Large intestine (tissue), 12 donors: ENCODE measurements at places on chromosomes 12 and 14. TPM values are rescaled to one million over a fixed set of nuclear protein-coding genes. Genes with fewer than 3 reads are reported as not detected.

The METAP2 gene
- 88.1 TPM for polyA plus RNA-seq

The VDR gene
- 11.3 TPM for polyA plus RNA-seq

GRCh38 chr14:93059917-93060545, 55.7 kb downstream of the ITPK1 start:
- no peak for DNase-seq

GRCh38 chr12:122951406-122951805, 14.9 kb downstream of the ABCB9 start:
- DNase-seq, result peak; percentile 63

The NEUROD4 gene
- 0.01 TPM for polyA plus RNA-seq

DNA sequence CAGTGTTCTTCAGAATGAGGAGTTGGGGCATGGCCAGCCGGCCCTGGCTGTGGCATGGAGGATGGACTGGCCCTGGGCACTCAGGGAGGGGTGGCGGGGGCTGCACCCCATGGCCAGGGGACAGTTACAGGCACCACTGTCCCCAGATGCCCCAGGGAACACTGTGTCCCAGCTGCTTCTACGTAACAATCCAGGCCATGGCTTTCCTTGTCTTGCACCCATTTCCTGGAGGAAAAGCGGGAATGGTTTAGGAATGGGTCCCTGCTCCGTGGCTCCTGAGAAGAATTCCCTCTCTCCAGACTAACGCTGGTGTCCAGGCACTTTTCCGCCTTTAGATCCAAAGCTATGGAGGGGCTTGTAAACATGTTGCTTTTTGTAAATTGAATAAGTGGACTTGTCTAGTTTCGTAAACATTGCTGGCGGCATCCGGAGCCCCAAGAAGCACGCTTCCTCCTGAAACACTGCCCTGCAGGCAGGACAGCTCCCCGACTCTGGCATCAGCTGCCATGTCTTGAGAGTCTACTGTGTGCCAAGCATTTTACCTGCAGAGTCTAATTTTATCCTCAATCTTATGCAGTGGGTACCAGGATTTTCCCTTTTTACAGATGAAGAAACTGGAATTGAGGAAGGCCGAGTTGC, 238.3 kb downstream of the SLC41A2 start:
- DNase-seq, result no peak

The VASH1 gene
- polyA plus RNA-seq, result 16.4 TPM

The ART4 gene
- 6.3 TPM for polyA plus RNA-seq

DNA sequence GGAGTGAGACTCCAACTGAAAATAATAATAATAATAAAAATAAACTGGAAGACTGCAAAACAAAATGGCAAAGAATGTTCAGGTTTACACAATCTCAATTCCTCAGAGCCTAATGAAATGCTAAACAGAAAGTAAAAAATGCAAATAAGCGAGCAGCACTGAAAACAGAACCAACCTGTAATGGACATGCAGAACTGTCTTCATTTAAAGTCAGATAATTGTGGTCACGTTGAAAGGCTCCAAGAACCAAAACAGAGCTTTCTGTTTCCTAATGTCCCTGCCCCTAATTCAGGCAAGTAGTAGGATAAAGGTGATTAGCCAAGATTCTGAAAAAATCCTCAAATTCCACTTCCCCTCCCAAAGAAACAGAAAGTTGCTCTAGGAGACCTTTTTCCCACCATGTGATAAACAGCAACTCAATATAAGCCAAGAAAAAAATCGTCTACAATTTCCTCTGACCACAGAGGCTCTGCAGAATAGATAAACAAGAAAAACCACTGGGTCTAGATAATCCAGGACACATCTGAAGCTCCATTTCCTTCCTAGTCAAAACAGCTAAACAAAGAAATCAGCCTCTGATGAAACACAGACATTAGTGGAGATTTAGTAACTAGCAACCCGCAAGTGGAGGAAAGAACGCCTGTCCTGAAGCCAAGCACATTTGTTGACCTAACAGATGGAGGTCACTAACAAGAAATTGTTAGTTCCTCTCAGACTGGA, 3.0 kb downstream of the MIS18BP1 start:
- DNase-seq, result peak; percentile 19

GRCh38 chr12:22190-22529, 44.4 kb upstream of the IQSEC3 start:
- DNase-seq, result no peak

The KCNK13 gene
- 0.64 TPM for polyA plus RNA-seq
